ENCODE measurements at places on chromosomes 6 and 20. TPM values are rescaled to one million over a fixed set of nuclear protein-coding genes. Genes with fewer than 3 reads are reported as not detected.

The WASF1 gene
- 1.5 TPM for total RNA-seq

The RSPH3 gene
- total RNA-seq, result 2.1 TPM

The IP6K3 gene
- total RNA-seq, result not detected

The ATP6V1G2 gene
- total RNA-seq, result 1.0 TPM

DNA sequence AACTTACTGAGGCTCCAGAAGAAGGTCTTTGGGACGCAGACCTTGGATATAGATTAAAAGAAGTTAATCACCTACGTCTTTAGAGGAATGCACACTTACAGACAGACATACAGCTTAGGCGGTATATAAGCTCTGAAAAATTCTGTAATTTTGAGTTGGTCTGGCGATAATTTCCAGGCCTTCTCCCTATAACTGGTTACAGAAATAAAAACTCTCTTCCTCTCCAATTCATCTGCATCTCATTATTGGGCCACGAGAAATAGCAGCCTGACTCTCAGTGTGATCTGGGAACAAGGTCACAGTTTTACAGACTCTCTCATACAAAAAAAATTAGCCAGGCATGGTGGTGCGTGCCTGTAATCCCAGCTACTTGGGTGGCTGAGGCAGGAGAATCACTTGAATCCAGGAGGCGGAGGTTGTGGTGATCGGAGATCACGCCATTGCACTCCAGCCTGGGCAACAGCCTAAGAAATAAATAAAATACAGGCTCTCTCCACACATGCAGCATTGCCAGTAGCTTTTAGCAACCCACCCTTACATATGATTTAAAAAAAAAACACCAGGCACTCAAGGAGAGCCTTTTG, 4.7 kb downstream of the ZBTB24 start:
- DNase-seq, result no peak

DNA sequence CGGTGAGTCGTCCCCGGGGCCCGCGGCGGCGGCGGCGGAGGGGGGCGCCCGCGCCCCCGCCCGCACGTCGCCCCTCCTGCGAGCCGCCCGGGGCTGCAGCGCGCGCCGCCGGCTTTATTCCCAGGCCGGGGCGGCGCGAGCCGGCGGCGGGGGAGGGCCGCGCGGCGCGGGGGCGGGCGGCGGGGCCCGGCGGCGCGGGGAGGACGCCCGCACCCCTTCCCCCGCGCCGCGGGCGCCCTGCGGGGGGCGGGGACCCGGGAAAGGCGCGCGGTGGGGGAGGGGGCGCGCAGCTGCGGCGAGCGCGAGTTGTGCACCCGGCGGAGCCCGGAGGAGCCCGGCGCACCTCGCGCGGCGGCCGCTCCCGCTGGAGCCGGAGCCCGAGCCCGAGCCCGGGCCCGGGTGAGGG, 646 bp downstream of the HMGA1 start:
- DNase-seq, result no peak

DNA sequence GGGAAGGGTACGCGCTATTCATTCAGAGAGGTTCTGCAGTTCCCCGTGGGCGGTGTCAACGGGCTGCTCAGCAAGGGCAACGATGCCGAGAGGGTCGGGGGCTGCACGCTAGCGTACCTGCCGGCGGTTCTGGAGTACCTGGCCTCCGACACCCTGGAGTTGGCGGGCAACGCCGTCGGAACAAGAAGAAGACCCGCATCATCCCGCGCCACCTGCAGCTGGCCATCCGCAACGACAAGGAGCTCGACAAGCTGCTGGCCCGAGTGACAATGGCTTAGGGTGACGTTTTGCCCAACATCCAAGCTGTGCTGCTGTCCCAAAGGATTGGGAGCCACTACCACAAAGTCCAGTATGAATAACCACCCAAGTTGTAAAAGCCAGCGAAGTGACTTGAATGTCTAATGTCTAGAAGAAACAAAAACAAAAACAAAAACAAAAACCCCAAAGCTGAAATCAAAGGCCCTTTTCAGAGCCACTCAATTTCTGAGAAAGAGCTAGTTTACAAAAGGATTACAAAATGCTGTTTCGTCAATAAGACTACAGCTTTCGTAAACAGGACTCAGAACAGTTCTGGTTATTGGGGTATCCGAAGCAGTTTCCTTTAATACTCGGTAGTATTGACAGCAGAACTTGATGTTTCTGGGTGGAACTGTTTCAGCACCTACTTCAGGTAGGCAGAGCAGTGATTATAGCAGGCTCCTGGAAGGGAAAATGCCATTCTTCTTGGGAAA, 21.9 kb upstream of the SLC17A4 start:
- no peak for DNase-seq

DNA sequence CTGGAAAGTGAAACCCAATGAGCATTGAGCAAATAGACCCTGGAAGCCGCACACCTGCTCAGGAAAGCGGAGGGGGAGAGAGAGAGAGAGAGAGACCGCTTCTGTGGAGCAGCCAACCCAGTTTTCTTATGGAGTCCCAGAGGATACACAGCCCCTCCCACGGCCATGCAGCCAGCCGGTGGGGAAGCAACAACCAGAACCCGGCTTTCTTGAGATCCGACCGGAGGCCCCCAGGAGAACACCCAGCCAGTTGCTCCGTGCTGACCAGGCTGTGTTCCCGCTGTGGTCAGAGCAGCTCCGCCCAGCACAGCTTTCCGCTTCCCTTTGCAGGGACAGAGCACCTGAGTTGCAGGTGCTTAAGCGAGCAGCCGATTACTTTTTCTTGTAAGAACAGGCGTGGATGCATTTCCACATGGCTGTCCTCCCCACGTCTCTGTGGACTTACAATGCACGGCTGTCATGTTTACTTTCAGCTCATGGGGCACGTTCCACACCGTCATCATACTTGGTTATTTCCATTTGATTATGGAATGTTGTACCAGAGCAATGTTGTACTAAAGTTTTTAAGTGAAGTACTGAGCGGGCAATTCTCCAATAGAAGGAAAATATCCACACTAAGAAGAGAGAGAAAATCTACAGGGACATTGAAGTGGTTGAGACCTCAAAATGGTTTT, 381.9 kb downstream of the THBS2 start:
- no peak for DNase-seq

DNA sequence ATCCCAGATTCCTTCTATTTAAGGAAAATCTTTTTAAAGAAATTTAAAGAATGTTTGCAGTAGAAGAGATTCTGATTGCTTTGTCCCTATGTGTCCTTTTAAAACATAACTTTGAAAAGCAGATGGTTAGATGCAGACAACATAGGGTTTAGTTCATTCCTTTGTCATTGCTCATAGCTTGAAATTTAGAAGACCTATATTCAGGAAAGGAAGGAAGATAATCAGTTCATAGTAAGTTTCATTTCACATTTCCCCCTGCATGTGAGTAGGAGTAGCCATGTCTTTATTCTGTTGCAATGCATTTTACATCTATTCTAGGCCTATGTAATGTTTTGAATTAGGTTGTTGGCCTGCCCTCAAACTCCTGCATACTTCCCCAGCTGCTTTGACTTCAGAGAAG, 197.9 kb upstream of the GRIK2 start:
- DNase-seq, result no peak

DNA sequence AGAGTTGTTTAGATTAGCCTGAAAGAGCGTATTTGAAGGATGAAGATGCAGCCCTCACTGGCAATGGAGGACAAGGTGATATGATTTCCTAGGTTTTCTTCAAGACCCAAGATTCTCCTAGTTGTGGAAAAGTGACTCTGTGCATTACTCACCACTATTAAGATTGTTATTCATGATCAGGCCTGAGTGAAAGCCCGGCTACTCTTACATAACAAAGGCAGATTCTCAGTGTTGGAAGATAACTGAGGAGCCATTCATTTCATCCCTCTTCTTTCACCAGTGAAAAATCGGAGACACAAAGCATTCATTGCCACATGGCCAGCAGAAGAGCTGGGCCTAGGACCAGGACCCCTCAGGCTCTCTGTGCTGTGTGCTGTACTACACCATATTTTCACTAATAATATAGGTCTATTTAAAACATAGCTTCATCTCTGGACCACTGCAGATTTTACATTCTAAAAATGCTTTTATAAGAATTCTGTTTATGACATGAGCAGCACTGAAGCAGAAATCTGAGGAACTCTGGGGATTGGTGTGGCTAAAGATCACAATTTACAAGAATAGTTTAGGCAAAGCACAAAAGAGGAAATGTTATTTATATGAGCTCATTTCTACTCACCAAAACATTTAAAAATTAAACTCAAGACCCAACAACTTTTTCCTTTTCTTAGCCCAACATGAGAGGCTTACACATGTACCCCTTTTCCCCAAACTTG, 181.9 kb upstream of the CCN2 start:
- no peak for DNase-seq

GRCh38 chr6:26224547-26224912, 137.3 kb downstream of the HFE start:
- no peak for DNase-seq

DNA sequence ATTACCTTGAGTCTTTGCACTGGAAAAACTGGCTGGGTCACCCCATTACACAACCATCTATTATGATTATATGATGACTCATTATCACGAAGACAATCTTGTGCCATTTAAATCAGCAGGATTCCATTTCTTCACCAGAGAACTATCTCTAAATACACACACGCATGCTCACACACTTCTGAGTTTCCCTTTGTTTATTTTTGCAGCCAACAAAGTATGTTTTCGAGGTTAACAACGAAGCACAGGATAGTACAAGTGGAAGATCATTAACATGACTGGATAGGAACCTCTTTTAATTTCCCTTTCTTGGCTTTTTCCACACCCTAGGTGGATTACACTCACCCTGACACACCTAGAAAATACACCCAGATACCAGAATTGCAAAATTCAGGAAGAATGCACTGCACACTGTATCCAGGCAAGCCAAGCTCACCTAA, 18.9 kb downstream of the PERP start:
- no peak for DNase-seq

All from activated CD8-positive, alpha-beta memory T cell treated with anti-CD3 and anti-CD28 coated beads, Interleukin-2, amount 10 ng/mL, durations not matched to agents 7 days and 5 days (primary cell).